Cortex of kidney (tissue), 1 donor: ENCODE measurements at places on chromosomes 4 and X.

GRCh38 chr4:98951710-98952109, 22.8 kb upstream of the EIF4E start:
- DNase-seq = no peak

GRCh38 chrX:131970347-131970746, 52.8 kb upstream of the STK26 start:
- no peak for DNase-seq

GRCh38 chrX:135454816-135455215, 33.1 kb downstream of the SMIM10L2A start:
- DNase-seq = no peak

- no peak for DNase-seq
These were observed 87.9 kb downstream of the WDFY3 start for GRCh38 chr4:84878546-84878945.

DNA sequence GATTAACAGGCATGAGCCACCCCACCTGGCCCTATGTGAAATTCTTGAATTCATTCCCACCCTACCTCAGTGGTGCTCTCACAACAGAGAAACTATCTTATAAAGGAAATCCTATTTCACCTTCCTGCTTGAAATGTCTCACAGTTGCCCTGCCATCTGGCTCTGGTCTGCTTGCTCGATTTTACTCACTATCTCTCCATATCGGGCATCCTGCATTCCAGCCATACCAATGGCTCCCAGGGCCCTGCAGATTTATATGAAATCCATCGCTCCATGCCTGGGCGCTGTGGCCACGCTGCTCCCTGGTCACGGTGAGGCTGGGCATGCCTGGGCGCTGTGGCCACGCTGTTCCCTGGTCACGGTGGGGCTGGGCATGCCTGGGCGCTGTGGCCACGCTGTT, 15.8 kb downstream of the SORBS2 start:
- DNase-seq = no peak

DNA sequence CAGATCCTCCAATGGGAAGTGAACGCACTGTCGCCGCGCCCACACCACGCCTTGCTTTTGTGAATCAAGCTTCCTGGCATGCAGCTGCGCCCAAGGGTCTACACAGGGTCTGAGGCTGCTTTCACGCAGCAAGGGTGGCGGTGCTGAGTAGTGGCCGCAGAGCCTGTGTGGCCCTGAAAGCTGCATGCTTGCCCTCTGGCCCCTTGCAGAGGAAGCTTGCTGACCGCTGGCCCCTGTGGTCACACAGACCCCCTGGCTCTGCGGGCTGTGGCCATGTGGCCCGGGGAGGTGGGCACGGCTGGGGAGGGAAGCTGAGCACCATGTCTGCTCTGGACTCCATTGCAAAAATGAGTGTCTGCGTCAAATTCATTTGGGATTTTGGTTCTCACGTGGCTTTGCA, 8.8 kb downstream of the DOK7 start:
- DNase-seq = no peak

- no peak for DNase-seq
These were observed 9.6 kb downstream of the ZAR1 start for GRCh38 chr4:48499551-48500066.

- no peak for DNase-seq
These were observed 8.1 kb upstream of the TIMP1 start for GRCh38 chrX:47574076-47574546.

GRCh38 chr4:142402900-142403299, 443.2 kb downstream of the INPP4B start:
- DNase-seq = no peak

- DNase-seq = no peak
These were observed at the start of gene NEXMIF for GRCh38 chrX:74925225-74926088. NEXMIF (minus strand) TSS chrX:74925452.

DNA sequence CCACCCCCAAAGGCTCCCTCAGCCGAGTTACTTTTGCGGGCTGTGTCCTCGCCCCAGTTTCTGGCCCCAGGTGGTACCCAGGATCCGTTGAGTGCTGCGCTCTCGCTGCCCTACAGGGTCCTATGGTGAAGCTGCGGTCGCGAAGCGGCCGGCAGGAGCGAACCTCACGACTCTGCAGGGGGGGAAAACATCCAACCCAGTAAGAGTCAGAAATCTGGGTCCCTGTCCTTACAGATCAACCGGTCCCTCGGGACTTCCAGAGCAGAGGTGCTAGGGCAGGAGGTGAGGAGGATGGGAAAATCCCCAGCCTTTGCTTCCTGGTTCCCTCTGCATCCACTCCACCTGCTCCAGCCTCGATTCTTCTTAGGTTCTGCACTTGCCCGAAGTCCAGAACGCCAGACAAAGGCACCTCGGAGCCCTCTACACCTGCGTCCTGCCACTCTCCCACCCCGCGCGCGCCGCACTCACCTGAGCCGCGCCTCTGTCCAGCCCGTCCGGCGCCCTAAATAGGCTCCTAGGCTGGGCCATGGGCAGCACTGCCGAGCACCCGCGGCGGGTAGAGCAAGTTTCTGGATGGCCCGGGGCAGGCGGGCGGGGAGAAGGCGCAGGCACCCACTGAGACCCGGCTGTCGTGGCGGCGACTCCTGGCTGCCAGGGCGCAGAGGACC, at the start of gene HS3ST1:
TSS of gene HS3ST1 (minus strand) at position 664 of the 668 bp plus-strand sequence. CDS start 28,889 bp downstream, outside the sequence.
- no peak for DNase-seq

DNA sequence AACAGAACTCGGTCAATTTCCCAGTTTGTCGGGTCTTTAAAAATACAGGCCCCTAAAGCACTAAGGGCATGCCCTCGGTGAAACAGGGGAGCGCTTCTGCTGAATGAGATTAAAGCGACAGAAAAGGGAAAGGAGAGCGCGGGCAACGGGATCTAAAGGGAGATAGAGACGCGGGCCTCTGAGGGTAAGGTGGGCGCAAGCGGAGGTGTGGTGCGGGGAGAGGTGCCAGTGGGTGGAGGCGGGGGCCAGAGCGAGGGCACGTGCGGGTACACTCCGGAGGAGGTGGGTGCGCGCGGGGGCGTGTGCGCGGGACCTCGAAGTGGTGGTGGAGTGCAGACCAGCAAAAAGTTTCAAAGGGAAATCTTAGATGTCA, 787 bp upstream of the TET2 start:
- DNase-seq = no peak

- no peak for DNase-seq
These were observed 36.7 kb upstream of the HDAC8 start for GRCh38 chrX:72609313-72609712.

DNA sequence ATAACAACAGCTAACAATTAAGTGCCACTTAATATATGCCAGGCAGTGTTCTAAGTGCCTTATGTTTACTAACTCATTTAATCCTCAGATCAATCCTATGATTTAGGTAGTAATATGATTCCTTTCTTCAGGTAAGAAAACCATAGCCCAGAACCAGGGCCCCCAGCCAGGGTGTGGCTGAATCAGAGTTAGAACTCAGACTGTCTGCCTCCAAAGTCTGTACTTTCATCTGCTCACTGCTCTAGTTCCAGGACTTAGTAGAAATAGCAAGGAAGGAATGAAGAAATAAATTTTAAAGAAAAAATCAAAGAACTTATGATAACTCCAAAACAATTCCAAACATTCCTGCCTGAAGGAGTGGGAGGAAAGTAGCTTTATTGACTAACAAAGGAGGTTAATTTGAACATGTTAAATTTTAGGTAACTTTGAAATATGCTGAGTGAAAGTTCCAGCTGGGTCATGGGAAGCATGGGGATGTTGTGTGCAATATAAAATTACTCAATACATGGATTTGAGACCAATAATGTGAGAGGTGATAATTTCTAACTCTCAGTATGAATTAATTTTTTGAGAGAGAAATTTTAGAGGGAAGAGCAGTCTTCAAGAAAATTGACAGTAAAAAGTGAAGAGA, 8.8 kb upstream of the ADH1C start:
- DNase-seq = no peak
